ENCODE measurements at places on chromosomes 2 and 18.

DNA sequence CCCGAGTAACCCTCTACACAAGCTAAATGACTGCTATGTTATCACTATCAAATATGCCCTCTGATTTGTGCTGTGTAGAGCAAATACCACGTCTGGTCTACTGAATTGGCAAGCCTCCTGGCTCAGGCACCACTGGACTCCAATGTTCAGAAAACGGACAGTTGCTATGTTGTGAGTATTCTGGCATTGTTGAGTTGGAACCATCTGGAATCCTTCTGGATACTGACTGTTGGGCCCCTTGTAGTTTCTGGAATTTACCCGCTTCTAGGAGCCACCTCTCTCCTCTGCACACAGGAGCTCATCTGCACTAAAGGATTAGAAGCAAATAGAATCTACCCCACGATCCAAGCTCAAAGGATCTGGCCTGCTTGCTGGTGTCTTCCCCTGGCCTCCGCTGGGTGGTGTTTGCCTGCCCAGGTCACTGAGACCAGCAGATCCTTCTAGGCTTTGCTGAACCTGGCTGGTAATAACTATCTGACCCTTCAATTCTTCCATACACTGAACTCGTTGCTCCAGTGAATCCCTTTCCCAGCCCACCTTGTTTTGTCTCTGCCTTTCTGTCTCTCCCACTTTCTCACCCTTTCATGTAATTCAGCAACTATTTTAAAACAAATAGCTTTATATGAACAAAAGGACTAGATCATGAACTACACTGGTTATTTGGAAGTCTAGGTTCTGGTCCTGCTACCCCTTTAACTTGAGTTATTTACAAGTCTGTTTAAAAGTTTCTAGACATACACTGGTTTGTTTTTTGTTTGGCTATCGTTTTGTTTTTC, 2.1 kb upstream of the HAAO start:
- no peak for DNase-seq

GRCh38 chr18:8603663-8604520, 5.3 kb upstream of the RAB12 start:
- DNase-seq: no peak

- DNase-seq: no peak
Observed at GRCh38 chr18:78144669-78145068, 834.9 kb upstream of the SALL3 start.

GRCh38 chr2:69918401-69918800, 3.5 kb downstream of the MXD1 start:
- DNase-seq: no peak

DNA sequence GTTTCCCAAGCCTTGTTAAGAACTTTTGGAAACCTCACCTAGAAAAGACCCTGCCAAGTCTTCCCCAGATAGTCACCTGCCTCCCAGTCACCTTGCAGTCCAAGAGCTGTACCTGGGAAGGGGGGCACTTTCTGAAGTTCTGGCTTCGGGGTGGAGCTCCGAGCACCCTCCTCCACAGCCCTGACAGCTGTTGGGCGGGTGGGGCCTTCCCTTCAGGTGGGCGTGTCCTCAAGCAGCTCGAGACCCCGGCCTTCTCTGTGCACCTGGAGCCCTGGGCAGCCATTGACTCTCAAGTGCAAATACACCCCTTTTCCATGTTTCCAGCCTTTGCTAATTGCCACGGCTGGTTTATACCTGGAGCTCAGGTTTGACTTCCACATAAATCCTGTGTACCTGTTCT, 37.0 kb upstream of the IGFBP5 start:
- no peak for DNase-seq

DNA sequence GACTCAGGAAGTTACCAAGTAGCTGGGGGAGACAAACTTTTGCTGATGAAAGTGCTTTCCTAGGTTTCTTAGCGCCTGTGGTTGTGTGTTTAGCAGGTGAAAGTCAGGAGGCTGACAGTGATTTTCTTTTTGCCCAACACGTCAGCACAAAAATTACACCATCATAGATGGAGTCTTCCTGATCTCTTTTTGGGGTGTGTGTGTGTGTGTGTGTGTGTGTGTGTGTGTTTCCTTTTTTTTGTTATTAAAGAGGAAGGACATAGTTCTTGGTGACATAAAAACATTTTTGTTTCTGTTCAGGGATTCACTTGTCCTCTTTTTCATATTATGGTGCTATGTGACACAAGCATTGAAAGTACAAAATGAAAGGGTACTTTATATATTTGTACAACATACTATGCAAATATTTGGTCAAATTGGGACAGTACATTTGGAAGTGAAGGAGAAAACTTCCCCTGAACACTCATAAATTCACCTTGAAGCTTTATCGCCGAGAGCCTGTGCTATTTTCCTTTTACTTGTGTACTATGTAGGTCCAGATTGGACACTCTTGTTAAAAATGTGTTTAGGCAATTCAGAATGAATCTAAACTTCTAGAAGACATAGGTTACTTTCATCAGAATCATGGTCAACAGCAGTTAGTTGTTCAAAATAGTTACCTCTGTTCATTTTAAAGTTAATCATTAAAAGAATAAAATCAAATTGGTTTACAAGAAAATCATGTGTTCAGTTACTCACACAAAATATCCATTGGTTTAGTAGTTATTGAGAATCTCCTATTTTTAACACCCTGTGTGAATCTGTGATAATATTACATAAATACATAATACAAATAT, 491.9 kb downstream of the IRS1 start:
- no peak for DNase-seq

DNA sequence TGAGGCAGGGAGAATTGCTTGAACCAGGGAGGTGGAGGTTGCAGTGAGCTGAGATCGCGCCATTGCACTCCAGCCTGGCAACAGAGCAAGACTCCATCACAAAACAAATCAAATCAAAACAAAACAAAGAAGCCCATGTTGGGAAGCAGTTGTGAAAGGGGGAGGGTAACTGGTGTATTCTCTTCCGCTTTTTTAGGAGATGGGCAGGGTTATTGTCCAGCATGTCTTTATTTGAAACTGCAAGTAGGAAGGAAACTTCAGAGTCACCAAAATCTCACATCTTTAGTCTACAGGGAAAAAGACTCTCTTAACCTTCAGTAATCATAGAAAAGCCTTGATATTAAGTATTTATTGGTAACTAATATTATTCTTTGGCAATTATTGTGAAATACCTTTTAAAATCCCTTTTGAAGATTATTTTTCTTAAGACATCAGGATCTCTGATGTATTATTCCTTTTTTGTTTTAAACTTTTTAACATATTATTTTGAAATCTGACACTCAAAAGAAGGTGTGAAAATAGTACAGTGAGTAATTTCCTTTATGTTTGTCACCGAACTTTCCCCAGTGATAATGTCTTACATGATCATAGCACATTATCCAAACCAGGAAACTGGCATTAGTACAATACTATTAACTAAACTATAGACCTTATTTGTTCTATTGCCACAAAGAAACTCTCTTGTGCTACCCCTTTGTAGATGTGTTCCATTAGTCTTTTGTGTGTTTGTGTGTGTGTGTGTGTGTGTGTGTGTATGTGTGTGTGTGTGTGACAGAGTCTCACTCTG, 84.3 kb upstream of the LTBP1 start:
- no peak for DNase-seq

GRCh38 chr2:223930103-223930976, 14.8 kb downstream of the WDFY1 start:
- peak; percentile 54 for DNase-seq

GRCh38 chr2:55231546-55232083, 478 bp downstream of the CLHC1 start:
- no peak for DNase-seq

DNA sequence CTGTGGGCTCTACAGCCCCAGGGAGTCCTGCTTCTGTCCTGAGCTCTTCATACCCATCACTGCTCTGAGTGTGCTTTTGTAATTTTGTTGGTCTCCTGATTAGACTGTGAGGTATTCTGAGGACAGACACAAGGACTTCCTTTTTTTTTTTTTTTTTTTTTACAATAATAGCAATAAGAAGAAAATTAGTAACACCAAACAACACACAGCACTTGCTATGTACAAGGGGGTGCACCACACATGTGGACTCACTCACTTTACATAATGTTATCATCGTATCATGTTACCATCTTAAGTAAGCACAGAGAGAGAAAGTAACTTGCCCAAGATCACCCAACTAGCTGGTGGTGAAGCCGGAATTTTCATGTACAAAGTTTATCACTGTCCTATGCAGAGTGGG, 34.6 kb downstream of the MBP start:
- no peak for DNase-seq

- peak; percentile 4 for DNase-seq
Observed at GRCh38 chr2:65198737-65199136, 28.9 kb upstream of the ACTR2 start.

DNA sequence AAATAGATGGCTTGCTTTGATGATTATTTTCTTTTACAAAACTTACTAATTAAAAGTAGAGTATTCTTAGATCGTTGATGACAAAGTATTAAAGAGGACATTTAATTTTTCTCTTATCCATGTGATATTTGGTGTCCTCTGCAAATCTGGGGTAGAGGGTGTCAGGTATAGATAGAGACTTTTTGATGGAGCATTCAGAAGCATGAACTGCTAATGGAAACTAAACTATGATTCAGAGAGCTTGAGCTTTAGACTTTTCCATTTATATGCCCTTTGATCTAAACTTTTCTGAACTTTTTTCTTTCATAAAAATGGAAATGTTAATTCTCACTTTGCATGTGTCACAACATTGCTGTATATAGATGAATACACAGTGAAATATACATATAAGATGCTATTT, 619.7 kb downstream of the PLCL1 start:
- DNase-seq: no peak

DNA sequence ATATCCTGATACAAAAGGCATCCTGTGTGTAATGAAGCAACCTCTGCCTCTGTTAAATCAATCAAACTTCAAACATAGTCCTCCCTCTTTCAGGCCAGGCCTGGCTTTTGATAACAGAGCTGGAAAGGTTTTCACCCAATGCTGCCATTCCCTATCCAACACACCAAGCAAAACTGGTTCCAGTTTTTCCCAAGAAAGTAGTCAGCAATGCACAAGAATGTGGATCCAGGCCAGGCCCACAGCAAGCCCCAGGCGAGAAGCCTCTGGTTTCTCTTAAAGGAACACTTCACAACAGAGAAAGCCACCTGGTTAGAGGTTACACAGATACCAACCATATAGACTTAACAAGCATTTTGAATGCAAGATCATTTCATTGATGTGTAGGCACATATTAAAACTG, 49.2 kb upstream of the CCDC150 start:
- DNase-seq: no peak

DNA sequence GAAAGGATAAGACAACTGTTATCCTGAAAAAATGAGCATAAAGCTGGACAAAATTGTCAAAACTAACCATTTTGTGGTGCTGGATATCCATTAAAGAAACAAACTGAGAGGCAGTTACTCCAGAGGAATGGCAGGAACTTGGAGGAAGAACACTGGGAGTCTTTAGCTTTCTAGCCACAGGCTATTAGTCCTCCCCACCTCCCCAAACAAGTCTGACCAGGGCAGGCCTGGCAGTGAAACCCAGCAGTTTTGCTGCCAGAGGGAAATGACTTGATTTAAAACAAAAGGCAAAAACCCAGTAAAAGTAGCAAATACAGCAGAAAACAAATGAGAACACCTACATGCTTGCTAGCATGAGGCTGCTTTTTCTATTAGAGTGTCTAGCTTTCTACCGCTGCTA, 34.9 kb downstream of the OSBPL1A start:
- DNase-seq: no peak

- no peak for DNase-seq
Observed at GRCh38 chr18:75854174-75854573, 426.7 kb upstream of the SMIM21 start.

DNA sequence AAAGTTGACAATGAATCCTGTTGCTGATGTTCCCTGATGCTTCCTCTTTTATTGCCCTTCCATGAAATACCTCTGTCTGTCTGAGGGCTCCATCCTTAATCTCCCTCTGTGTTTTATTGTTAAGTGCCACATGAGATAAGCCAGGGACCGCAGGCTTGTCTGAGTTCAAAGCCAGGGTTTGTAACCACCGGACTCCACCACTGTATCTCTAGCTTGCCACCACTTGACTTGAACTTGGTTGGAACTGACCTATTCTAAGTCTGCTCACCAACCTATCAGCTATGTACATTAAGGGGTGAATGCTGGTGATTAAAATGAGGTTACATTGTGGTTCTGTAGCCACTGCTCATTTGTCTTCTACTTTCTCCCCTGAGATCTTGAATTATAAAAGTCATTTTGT, 328.5 kb upstream of the ZEB2 start:
- no peak for DNase-seq

DNA sequence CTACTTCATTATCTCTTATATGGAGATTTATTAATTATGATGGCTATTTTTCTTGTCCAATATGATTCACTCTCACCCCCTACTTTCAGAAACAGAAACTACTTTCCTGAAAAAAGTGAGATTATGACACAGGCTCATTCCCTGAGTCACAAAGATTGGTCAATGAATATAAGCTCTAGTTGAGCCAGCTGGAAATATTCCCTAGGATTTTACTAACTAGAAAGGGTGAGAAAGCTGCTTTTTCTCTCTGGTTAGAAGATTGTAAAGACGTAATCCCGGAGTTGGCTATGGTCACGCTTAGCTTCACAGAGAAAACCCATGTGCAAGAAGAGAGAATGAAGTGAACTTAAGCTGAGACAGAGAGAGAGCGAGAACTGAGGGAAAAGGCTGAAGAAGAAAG, 223.7 kb upstream of the SMAD7 start:
- no peak for DNase-seq

- DNase-seq: no peak
Observed at GRCh38 chr2:225630824-225631533, 231.5 kb downstream of the NYAP2 start.

GRCh38 chr2:170409164-170409535, 231.2 kb downstream of the MYO3B start:
- DNase-seq: peak; percentile 63

DNA sequence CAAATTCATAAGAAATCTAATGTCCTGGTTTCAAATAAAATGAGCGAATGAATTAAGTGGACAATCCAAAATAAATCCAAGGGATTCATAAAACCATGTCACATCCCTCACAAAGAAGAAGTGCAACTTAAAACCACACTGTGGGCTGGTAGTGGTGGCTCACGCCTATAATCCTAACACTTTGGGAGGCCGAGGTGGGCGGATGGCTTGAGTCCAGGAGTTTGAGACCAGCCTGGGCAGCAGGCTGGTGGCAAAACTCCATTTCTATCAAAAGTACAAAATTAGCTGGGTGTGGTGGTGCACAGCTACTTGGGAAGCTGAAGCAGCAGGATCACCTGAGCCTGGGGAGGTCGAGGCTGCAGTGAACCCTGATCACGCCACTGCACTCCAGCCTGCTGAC, 25.4 kb downstream of the FAM98A start:
- no peak for DNase-seq

- DNase-seq: no peak
Observed at GRCh38 chr18:75779450-75779849, 351.9 kb upstream of the SMIM21 start.

- DNase-seq: no peak
Observed at GRCh38 chr2:29000481-29000880, 19.4 kb downstream of the TOGARAM2 start.

Data from hippocampal formation (tissue), 2 donors.